ENCODE measurements at places on chromosomes 3 and 15.
A peak's percentile ranks its signal among the peaks of the same experiment; 100 is the strongest.

DNA sequence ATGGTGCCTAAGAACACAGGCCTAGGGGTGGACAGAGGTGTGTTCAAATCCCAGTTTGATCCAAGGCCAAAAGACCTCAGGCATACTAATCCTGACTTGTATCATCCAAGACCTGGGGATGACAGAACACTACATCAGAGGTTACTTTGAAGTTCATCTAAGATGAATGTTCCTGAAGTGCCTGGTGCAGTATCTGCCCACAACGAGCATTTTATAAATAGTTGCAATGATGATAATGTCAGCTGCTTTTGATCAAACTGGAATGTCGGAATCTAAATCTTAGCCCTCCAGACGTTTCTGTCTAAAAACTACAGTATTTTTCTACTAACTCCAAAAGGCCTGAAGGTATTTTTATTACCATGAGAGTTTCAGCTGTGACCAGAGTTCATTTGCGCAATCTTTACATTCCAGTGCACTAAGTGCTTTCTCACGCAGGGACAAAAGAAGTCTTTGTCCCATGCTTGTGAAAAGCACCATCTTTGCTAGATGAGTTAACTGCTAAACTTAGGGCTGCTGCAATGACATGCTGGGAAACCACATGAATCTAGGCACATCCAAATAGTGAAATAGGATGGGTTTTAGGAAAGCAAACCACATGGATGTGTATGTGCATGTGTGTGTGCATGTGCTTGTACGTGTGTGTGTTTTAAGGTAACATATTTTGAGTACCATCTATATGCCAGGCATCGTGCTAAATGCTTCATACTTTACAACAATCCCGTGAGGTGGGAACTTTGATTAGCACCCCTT, 18.1 kb downstream of the ANXA2 start:
- no peak for DNase-seq

DNA sequence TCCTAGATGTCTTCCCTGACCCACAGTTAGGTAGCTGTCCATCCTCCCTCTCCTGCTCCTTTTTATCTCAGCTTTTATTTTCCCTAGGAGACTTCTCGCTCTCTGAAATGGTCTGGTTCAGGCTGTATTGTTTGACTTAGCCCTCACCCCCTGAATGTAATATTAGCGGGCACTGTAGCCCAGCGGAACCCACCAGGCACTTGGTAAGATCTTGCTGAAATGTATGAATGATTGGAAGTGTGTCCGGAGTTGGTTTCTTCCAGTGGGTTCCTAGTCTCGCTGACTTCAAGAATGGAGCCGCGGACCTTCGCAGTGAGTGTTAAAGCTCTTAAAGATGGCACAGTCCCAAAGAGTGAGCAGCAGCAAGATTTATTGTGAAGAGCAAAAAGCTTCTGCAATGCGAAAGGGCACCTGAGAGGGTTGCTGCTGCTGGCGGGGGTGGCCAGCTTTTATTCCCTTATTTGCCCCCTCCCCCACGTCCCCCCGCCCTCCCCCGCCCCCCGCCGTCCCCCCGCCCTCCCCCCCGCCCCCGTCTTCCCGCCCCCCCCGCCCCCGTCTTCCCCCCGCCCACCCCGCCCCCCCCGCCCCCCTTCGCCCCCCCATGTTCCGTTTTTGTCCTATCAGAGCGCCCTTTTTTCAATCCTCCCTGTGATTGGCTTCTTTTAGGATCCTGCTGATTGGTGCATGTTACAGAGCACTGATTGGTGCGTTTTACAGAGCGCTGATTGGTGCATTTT, 694 bp upstream of the EEFSEC start:
- peak; percentile 89 for DNase-seq

DNA sequence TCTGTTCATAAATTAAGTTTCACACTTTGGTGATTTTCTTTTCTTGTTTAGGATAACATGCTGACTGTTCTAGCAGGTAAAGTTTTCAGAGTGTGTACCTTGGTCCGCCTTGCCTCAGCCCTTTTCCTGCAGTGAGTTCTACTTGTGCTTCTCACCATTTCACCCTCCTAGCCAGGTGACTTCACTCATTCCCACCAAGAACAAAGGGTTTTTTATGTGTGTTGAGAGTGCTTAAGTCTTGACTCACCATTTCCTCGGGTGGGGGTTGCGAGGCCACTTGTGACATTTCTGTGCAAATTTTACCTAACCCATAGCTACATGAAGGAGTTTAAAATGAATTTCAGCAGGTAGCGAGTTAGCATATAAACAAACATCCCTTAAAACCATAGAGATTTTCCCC, 81.4 kb downstream of the C3orf38 start:
- no peak for DNase-seq

- DNase-seq = peak; percentile 8
Observed at GRCh38 chr15:73078722-73079121, 26.5 kb downstream of the NEO1 start.

GRCh38 chr3:178851564-178851963, 220.0 kb downstream of the ZMAT3 start:
- DNase-seq = no peak

- DNase-seq = no peak
Observed at GRCh38 chr3:171454041-171454440, 6.2 kb downstream of the TNIK start.

DNA sequence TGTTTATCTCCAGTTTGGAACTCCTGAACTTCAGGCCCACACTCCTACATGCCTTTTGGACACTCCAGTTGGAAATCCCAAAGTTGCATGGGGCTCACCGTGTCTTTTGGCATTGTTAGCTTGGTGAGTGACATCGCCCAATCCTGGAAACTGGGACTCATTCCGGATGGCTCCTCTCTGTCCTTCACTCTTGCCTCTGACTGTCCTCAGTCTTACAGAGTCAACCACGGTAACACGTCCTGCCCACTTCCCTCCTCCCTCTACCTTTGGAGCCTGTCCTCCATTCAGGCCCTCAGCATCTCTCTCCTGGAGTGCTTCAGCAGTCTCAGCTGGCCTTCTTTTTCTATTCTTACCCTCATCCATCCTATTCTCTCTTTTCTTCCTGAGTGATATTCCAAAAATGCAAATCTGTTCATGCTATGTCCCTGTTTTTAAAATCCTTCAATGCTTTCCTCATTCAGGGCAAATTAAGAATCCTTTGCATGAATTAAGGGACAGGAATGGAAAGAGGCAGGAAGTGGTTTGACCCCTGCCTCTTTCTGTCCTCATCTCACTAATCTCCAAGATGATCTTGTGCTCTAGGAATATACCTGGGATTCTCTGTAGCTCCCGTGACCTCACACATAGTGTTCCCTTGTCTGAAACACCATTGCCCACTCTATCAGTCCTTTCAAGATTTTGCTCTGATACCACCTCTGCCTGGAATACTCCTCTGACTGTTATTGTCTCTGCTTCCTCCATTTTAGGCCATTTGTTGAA, 42.5 kb downstream of the LPP start:
- no peak for DNase-seq

DNA sequence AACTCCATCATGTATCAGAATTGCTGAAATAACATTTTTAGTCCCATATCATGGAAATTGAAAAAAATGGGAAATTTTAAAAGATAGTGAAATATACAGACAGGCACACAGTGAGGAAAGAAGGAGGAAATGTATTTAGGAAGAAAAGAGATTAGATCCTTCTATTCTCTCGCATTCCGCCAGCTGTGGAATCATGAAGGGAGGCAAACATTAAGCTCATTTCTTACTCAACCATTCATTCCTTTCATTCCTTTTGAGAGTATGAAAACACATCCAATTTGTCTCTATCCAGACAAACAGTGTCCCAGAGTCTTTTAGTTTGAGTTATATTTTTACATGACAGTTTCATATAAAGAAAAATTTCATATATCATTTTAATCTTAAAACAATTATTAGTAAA, 52.5 kb upstream of the KCNMB2 start:
- DNase-seq = no peak

DNA sequence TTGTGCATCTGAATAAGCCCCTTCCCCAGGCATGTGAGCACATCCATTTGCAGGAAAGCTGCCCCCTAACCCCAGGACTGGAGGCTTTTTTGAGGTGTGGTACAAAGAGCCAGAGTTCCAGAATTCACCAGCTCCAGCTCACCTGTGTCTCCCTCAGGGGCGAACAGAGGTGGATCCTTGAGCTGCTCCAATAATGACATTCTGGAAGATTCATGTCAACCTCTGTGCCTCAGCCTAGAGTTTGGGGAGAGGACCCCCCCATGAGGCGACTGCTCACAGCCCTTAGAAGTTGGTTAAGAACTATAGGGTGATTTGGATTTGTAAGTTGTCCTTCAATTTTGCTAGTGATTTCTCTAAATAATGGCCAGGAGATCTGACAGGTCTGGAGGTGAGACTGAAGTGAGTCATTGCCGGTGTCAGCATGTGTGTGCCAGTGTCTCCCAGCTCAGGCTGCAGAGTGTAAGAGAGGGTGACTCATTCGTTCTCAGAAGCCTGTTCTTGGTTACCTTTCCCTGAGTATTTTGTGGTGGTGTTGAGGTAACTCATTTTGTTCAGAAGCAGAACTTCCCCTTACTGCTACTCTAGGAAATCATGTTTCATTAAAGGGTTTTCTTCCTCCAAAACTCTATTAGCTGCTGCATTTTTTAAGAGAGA, 136.9 kb upstream of the TOPAZ1 start:
- peak; percentile 50 for DNase-seq

- DNase-seq = no peak
Observed at GRCh38 chr3:128243602-128244504, 90.6 kb downstream of the EEFSEC start.

- DNase-seq = peak; percentile 42
Observed at GRCh38 chr15:72382146-72382545, 6.3 kb upstream of the HEXA start.

GRCh38 chr3:79954756-79955155, 187.0 kb upstream of the ROBO1 start:
- DNase-seq = no peak

- DNase-seq = no peak
Observed at GRCh38 chr3:172221547-172221946, 182.2 kb downstream of the FNDC3B start.

DNA sequence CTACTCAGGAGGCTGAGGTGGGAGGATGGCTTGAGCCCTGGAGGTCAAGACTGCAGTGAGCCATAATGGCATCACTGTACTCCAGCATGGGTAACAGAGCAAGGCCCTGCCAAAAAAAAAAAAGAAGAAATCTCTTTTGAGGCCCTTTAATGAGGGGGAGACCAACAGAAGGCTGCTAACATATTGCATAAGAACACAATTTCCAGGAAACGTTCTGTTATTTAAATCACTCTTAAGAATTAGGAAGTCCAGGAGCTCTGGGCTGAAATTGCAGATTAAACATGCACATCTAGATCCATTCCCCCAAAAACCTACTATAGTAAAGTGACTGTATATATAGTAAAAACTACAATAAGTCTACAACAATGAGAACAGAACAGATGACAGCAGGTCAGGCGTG, 16.1 kb upstream of the BLM start:
- DNase-seq = peak; percentile 83

GRCh38 chr15:49715211-49715610, 94.4 kb downstream of the DTWD1 start:
- peak; percentile 16 for DNase-seq

DNA sequence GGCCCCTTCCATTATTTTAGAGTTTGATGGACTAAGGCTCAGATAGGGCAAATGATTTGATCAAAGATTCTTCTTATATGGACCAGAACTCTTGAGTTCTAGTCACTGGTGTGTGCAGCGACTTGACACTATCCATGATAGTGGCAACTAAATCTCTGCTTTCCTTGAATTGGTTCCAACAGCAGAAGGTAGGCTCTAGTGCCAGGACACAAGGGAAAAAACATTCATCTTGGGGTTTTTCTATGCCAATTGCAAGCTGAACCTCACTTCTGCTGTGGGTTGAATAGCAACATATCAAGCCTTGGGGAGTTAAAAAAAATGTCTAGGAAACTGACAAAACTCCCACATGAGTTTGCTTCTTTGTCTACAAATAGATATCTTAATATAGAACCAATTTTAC, 35.1 kb downstream of the CTXND1 start:
- no peak for DNase-seq

DNA sequence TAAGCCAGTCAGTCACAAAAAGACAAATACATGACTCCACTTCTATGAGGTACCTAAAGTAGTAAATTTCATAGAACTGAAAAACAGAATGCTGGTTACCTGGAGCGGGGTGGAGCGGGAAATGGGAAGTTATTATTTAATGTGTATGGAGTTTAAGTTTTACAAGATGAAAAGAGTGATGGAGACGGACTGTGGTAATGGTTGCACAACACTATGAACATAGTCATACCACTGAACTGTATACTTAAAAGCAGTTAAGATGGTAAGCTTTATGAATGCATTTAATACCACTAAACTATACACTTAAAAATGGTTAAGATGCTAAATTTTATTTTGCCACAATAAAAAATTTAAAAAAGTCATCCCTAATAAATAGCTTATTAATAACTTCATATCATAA, 23.2 kb downstream of the SFMBT1 start:
- DNase-seq = no peak

GRCh38 chr3:39801216-39801615, 8.2 kb upstream of the MYRIP start:
- peak; percentile 18 for DNase-seq

GRCh38 chr15:88803241-88803919, at the start of gene ACAN:
Gene ACAN, plus strand, starts transcription at chr15:88803436. Its CDS starts 32,771 bp downstream, at chr15:88836207.
- DNase-seq = no peak

- DNase-seq = no peak
Observed at GRCh38 chr3:110620118-110620517, 451.5 kb upstream of the NECTIN3 start.

- DNase-seq = peak; percentile 72
Observed at GRCh38 chr15:57732526-57733331, 26.2 kb downstream of the POLR2M start.

GRCh38 chr3:68018275-68018674, 363.9 kb upstream of the SUCLG2 start:
- peak; percentile 1 for DNase-seq

GRCh38 chr3:14428087-14429033, 26.0 kb downstream of the SLC6A6 start:
- no peak for DNase-seq

- no peak for DNase-seq
Observed at GRCh38 chr3:188352196-188352927, 198.4 kb downstream of the LPP start.

- DNase-seq = no peak
Observed at GRCh38 chr15:86488046-86488445, 408.4 kb downstream of the AGBL1 start.

DNA sequence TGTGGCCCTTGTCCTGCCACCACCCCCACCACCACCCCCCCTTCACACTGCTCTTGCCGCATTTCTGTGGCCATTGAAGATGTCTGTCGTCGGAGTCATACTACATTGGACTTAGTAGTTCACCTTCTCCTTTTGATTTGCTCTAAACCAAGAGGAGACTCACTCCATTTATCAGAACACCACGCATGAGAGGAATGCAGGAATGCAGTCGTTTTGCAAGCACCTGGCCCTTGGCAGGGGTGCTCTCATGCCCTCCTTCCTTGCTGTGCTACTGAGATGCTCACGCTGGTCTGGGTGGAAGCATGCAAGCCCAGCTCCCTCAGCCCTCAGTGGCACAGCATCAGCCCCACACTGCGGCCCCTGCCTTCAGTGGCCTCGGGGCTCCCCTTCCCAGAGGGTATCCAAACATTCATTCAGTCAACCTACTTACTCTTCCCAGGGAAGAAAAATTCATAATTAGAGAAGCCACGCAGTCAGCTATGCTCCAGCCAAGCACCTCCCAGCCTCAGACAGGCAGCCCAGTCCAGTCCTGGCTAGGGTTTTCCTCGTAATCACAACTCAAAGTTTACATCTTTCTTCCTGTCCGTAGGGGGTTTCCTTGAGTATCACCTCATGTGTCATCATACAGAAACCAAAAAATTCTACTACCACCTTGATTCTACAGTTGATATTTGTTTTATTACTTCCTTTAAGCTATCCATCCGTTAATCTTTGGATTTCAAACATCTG, 520.0 kb downstream of the GABRG3 start:
- no peak for DNase-seq

GRCh38 chr3:157117875-157118654, 41.9 kb downstream of the CCNL1 start:
- no peak for DNase-seq

GRCh38 chr15:49809894-49810609, 189.2 kb downstream of the DTWD1 start:
- no peak for DNase-seq
